ENCODE measurements at places on chromosomes 1 and 21.
A peak's percentile ranks its signal among the peaks of the same experiment; 100 is the strongest.

- DNase-seq: no peak
Measured at GRCh38 chr1:71640998-71641397, 560.2 kb upstream of the ZRANB2 start.

DNA sequence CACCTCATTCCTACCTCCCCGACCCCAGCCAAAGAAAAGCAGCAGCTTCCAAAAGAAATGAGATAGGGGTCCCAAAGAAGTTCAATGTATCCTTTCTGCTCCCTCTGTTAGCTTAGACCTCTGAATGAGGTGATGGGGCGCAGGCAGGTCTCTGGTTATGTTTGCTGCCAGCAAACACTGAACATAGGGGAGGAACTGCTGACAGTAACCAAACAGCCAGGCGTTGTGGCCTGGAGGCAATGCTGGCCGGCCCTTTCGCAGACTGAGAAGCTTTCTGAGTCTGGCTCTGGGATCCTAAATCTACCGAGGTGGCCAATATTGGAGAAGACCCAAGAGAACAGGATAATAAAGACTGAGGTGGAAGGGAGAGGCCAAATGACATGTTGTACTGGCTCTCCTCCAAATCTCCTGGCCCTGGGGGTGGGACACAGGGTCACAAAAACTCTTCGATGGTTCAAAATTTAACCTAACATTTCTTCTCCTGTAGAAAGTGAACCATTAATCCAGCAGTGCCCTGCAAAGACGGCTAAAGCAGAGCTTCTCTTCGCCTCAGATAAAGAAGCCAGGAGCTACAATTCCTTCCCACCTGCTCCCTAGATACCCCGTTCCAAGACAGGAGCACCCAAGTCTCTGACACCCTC is 19.6 kb downstream of the SSR2 start:
- DNase-seq: no peak

DNA sequence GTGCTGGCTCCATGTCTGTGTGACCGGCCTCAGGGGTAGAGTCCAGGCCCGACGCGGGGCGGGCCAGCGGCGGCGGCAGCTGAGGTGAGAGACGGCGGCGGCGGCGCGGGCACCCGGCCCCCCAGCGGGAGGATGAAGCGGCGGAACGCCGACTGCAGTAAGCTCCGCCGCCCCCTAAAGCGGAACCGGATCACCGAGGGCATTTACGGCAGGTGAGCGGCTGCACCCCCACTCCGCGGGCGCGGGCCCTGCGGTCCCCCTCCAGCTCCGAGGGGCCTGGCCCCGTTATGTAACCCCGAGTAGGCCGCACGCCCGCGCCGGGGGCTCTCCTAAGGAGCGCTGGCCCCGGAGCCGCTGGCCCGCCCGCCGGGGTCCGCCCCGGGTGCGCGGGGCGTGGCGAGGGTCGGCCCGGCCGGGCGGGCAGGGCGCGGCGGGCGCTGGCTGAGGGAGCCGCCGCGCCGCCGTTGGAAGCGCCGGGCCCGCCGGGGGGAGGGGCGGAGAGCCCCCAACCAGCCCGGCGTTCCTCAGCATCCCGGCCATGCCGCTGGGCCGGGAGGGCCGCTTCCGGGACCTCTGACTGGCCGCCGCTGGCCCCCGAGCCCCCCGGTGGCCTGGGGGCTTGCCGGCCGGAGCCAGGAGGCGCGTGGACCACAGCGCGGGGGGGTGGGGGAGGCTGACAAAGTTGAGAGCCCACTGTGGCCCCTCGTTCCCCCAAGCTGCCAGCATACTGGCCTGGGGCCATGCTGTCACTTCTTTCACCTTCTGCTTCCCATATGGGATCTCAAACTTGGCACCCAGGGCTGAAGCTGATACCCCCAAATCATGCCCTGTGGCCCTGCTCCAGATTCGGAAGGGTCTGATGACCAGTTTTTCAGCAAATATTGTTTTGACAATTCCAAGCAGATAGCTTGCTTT is 527 bp downstream of the MACO1 start:
- DNase-seq: no peak

DNA sequence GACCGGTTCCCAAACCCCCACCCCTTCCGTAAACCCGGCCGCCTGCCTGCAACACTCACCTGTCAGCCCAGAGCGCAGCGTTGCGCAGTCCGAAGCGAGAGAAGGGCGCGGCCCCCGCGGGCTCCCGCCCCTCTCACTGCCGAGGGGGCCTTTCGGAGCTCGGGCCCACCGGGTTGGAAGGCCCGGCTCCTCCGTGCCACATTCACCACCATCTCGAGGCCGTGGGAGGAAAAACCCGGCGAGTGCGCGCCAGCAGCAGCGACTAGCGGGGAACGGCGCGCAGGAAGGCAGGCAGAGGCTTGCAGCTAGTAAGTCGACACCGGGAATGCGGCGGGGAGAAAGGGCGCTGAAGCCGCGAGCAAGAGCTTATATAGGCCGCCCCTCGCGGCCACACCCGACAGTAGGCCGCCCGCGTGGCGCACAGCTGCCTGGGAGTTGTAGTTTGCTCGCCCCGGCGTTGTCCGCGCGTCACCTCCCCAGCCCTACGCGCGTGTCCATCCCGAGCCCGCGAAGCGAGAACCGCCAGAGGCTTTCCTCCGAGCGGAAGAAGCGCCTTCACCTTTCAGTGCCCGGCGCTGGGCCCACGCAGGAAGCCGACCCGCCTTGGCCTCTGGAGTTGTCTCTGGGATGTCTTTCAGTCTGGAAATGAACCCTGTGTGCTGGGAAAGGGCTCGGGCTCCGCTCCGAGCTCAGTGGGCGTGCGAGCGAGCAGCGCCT is 10.4 kb upstream of the RAB42 start:
- peak; percentile 95 for DNase-seq

DNA sequence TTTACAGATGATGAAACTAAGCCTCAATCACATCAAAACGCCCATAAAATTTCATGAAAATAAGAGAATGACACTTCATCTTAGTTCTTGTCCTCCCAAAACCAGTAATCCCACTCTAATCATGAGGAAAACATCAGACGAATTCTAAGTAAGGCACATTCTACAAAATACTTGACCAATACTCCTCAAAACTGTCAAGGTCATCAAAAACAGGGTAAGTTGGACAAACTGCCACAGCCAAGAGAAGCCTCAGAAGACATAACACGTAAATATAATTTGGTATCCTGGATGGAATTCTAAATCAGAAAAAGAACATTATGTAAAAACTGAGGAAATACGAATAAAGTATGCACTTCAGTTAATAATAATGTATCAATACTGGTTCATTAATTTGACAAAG is 128.2 kb downstream of the DPYD start:
- no peak for DNase-seq

DNA sequence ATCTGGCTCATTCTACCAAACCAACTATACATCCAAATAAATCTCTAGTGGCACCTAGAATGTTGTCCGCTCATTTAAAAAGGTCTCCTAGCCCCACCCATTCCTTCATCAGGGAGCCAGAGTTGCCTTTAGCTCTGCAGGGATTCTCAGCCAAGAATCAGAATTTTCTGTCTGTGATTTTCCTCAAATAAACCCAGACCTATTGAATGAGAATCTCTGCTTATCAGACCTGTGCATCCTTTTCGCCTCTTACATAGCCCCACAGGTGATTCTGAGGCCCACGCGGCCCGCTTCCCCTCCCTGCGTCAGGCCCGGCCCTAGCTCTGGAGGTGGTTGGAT is 410 bp upstream of the TDRD5 start:
- no peak for DNase-seq

DNA sequence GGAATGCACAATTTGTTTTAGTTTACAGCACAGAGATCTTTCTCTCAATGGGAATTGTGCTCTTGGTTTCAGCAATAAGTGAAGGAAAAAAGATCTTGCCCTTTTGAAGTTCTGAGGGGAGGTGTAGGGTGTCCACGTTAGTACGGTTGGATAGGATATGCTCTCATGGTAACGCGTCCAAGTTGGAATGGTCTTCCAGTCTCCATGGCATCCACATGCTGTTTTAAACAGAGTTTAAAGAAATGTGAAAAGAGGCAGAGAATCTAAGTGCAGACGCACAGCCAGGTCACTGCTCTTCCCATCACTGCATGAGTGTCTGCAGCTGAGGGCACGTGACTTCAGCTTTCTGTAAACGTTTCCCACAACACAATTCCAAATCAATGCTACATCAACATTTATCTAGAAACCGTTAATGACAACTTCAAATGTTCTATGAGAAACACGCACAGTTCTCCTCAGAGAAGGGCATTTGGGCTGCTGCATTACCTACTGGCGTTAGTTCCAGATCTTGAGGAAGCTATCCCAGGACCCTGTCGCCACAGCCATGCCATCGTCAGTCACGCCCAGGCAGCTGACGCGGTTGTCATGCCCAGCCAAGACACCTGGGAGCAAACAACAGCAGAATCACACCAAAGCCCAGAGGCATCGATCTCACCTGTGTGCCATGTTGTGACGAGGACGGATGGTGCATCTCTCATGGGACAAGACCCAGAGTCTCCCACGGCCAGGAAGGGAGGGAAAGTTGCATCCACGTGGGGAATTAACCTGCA is 8.8 kb upstream of the NADK start:
- DNase-seq: no peak

DNA sequence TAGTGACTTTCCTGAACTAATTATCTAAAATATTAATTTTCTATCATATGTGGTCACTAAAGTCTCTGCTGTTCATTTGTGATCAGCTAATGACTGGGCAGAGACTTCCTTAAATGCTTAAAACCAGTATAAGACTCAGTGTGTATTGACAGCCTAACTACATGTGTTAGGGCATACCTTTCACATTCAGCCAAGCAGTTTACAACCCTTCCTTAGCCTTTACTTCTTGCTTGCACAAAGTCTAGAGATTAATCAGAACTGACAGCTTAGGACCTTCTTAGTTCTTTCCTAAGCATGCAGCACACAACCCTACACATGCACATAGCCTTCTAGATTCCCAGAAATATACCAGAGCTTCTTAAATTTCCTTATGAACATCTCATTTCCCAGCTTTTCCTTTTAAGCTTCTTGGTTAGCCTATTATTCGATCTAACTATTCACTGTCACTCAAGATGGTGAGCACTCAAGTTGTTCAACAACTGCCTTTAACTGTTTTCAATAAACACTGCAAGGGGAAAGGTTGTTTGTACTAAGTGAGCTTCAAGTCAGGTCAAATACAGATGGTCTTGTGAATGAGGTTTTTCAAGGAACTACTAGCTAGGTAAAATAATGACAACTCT is 13.4 kb downstream of the EYA3 start:
- DNase-seq: no peak

- DNase-seq: no peak
Measured at GRCh38 chr1:14625996-14626395, 27.5 kb downstream of the KAZN start.

- DNase-seq: no peak
Measured at GRCh38 chr1:13801655-13802486, 101.9 kb downstream of the PRDM2 start.

GRCh38 chr1:40386796-40387195 is 13.3 kb downstream of the SMAP2 start:
- DNase-seq: no peak

DNA sequence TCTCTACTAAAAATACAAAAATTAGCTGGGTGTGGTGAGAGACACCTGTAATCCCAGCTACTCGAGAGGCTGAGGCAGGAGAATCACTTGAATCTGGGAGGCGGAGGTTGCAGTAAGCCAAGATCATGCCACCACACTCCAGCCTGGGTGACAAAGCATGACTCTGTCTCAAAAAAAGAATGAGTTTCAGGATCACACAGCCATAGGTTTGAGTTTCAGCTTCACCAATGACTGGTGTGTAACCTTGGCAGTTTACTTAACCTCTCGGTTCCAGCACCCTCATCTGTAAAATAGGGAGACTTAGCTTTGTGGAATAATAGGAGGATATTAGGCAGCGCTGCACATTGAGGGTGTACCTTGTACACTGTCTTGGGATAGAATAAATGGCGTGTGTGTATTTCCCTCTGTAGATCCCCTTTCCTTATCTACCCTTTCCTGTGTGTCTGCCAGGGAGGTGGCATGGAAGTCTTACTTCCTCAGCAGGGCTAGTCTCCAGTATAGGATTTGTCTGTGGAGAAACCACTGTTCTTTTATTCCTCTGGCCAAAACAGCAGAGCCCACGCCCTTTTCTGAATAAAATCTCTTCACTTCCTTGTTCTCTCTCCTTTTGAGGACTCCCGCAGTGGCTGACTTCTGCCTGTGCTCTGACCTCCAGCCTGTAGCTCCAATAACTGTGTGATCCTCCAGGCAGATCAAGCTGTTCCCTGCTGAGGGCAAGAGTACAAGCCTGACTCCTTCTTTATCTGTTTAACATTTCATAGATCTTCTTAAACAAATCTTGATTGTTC is 90.4 kb downstream of the HHAT start:
- no peak for DNase-seq

- no peak for DNase-seq
Measured at GRCh38 chr1:74548961-74549750, 36.7 kb upstream of the LRRC53 start.

DNA sequence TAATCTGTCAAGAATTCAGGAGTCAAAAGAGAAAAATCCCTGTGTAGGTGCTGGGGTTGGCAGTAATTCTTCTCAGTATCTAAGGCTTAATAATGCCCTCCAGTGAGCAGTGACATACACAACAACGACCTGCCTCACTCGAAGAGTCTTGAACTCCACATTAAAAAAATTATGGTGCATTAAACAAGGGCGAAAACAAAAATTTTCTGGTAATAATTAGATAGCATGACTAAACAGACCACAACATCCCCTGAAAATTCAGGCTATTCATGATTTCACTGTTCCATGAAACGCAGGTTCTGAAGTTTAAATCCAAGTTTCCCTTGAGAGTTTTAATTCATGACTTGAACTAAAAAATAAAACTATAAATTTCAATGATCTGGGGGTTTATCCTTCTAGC is 5.1 kb downstream of the SRSF4 start:
- DNase-seq: no peak

- DNase-seq: peak; percentile 27
Measured at GRCh38 chr1:212488436-212489283, 55.9 kb downstream of the NENF start.

GRCh38 chr1:50836117-50836516 is 124.0 kb downstream of the FAF1 start:
- DNase-seq: no peak

GRCh38 chr1:70220015-70220414 is 1.2 kb upstream of the SRSF11 start:
- no peak for DNase-seq

- no peak for DNase-seq
Measured at GRCh38 chr1:228857611-228858010, 122.3 kb downstream of the RHOU start.

- DNase-seq: no peak
Measured at GRCh38 chr1:94725566-94725965, 94.6 kb upstream of the SLC44A3 start.

GRCh38 chr1:77542813-77543420 is 139.5 kb downstream of the ZZZ3 start:
- DNase-seq: no peak

- DNase-seq: no peak
Measured at GRCh38 chr1:156150333-156151011, 2.9 kb upstream of the SEMA4A start.

- DNase-seq: peak; percentile 39
Measured at GRCh38 chr1:179016706-179017382, 8.8 kb upstream of the FAM20B start.

DNA sequence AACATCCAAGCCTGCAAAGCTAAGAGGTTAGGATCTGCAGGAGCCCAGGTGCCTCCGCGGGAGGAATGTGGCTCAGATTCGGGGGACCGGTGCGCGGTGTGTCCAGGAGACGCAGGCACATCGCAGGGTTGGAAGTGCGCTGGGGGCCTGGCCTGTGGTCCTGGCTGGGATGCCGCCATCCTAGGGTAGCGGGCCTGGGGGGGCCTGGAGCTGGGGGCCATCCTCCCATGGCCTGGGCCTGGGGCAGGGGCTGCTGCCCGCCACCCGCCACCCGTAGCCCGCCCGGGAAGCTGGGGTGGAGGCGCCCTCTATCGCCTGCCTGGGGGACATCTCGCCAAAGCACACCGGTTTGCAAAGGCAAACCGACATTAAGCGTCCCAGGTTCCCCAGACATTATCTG is 170.6 kb upstream of the ARHGEF16 start:
- peak; percentile 51 for DNase-seq

- no peak for DNase-seq
Measured at GRCh38 chr1:118985640-118986554, 2.2 kb downstream of the TBX15 start.
